Activated CD8-positive, alpha-beta memory T cell treated with anti-CD3 and anti-CD28 coated beads, Interleukin-2, amount 10 ng/mL, durations not matched to agents 7 days and 5 days (primary cell): ENCODE measurements at places on chromosomes 4 and X. TPM values are rescaled to one million over a fixed set of nuclear protein-coding genes. Genes with fewer than 3 reads are reported as not detected.

GRCh38 chrX:135256923-135257322 is 5.1 kb downstream of the ETDA start:
- DNase-seq = no peak

- DNase-seq = no peak
Measured at GRCh38 chr4:11494232-11494631, 65.5 kb upstream of the HS3ST1 start.

DNA sequence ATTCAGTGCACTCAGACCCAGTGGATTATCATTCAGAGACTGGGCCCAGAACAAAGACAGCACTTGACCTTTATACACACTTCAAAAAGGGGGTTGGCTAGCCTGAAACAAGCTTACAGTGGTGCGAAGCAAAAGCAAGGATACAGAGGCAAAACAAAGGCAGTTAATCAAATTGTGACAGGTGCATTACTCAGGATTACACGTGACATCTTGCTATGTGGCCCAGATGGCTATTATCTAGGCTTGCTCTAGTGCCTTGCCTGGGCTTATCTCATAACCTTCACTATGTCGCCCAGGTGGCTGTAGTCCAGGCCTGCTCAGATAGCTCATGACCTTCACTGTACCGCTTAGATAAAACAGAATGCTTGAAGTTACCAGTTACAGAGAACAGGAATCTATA is 1092.1 kb upstream of the PRKX start:
- DNase-seq = no peak

Gene NWD2
- total RNA-seq = not detected
